GM19239 (cell line): ENCODE measurements at places on chromosomes 2 and 18.

DNA sequence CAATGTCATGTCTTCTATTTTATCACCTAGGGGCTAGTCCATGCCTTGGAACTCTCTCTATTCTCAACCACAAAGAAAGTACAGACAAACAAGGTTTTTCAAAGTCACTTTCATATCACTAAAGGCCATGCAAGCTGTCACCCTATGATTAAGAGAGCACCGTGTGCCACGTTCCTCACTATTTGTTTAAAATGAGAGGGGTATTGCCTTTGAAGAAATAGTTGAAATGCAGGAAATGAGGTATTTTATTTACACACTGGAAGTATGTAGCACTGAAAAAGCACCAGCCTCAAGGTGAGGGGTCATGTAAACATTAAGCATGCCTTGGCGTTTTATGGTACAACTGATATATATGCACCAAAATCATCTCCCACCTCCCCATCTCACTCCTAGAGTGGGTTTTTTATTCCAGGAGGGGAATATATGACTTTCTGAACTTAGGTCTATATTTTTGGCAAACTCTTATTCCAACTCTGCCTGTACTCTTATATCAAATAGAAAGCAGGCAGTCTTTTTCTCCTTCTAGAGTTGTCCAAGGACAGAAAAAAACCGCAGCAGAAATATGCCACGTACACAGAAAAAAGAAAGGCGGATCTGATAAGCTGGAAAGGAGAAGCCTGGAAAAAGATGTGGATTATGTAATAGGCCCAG, 53.5 kb downstream of the VSNL1 start:
- no peak for DNase-seq

GRCh38 chr18:57242285-57242684, 95.4 kb downstream of the BOD1L2 start:
- no peak for DNase-seq

DNA sequence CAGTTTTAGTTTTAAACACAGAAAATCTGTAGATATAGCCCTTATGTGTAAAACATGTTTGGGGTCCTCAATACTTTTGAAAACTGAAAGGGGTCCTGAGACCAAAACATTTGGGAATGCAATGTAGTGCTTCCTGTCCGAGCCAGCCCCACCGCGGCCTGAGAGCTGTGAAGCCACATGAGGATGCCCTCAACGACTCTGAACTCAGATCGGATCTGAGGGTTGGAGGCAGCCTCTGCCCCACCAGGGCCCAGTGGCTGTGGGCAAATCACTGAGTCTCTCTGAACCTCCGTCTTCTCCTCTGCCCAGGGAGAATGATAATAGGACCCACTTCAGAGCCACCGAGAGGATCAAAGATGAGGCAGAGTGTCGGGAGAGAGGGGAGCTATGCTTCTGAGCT, 33.4 kb upstream of the HPCAL1 start:
- no peak for DNase-seq

- no peak for DNase-seq
Observed at GRCh38 chr2:226403369-226403768, 396.3 kb downstream of the IRS1 start.

- DNase-seq = no peak
Observed at GRCh38 chr2:233329489-233330135, 22.0 kb downstream of the SAG start.

DNA sequence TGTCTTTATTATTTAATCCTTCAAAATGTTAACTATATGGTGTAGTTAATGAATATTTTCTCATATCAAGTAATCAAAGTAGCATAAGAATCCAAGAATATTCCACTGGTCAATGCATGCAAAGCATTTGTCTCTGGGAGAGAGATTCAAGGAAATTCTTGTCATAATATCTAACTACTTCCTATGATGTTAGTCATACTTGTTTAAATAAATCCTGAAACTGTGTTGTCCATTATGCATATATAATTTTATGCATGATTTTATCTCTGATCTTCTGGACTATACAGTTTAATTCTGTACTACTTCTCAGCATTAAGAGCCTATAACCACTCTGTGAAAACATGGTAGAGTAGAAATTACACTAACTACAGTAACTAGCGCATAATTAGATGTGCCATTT, 388.3 kb downstream of the NR4A2 start:
- DNase-seq = no peak

- no peak for DNase-seq
Observed at GRCh38 chr2:119175517-119175916, 17.0 kb upstream of the C1QL2 start.

DNA sequence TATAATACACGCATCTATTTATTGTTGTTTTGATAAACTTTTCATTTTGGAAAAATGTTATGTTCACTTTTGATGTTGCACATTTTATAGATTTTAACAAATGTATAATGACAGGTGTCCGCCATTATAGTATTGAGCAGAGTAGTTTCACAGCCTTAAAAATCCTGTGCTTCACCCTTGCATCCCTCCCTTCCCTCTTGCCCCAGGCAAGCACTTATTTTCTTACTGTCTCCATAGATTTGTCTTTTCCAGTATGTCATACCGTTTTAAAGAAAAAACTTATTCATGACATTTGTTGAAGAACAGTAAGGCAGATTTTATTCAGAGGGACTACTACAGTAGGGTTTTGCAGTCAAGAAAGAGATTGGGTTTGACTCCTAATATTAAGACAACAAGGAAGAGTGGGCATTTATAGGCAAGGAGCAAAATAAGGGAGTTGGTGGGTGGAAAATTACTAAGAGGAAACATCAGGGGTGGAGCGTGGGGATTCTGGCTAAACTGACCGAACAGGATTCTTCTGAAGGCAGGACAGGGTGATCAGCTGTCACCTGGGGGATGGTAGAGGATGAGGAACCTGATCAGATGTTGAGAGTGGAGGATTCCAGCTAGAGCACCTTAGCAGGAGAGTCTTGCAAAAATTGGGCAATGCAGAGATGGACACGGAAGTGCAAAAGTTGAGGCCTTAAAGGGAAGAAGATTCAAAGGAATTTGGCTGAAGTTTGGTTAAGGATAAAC, 108.8 kb downstream of the NCK2 start:
- DNase-seq = no peak

DNA sequence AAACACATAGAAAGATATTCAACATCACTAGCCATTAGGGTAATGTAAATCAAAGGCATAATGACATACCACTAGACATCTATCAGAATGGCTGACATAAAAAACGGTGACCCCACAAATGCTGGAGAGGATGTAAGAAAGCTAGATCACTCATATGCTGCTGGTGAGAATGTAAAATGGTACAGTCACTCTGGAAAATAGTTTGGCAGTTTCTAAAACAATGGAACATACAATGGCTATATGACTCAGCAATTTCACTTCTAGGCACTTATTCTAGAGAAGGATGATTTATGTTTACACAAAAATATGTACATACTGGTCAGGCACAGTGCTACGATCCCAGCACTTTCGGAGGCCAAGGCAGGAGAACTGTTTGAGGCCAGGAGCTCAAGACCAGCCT, 87.3 kb downstream of the COLEC12 start:
- no peak for DNase-seq

DNA sequence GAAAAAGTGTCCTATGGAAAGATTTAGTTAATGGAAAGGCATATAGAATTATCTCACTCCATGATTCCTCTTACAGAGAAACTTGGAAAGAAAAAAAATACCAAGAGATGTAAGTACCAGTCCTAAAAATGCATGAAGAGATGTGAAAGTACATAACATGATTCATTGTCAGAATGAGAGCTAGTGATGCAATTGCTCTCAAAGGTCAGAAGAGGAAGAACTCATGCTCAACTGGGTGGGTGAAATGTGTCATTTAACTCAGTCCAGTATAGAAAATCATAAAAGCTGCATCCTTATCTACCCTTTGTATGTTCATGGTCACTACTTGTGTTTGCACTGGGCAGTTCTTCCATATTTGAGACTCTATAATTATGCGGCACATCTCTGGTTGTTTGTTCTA, 300.0 kb upstream of the PIK3C3 start:
- no peak for DNase-seq

- DNase-seq = no peak
Observed at GRCh38 chr18:6980363-6980762, 137.2 kb downstream of the LAMA1 start.

- no peak for DNase-seq
Observed at GRCh38 chr2:164363646-164364045, 257.6 kb downstream of the GRB14 start.

DNA sequence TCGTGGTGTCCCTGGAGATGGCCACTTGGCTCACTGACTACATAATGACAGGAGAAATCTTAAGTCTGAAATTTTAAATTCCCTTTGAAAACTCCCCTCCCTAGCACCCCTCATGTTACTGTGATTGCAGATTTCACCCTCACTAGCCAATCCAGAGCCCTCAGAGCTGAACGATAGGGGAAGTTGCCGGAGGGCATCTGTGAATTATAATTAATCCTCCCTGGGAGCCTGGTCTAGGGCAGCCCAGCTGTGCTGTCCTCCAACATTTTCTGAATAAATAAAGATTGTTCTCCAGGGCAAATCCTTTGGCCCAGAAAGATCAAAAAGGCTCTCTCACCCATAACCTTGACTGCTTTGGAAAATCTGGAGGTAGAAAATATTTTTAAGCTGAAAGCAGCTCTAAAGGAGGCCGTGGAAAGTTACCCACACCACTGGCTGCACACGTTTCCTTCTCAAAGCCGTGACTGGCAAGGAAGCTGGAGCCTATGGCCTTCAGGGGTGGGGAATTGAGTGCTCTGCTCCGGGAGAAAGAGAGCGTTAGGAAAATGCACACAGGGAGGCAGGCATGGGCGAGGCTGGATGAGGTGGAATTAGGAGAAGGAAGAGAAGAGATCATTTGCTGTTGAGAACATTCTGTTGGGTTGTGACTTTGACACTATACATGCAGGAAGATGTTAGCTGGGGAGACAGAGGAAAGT, 68.9 kb upstream of the CNGA3 start:
- DNase-seq = no peak

- DNase-seq = no peak
Observed at GRCh38 chr2:83233781-83234180, 1225.3 kb downstream of the SUCLG1 start.

DNA sequence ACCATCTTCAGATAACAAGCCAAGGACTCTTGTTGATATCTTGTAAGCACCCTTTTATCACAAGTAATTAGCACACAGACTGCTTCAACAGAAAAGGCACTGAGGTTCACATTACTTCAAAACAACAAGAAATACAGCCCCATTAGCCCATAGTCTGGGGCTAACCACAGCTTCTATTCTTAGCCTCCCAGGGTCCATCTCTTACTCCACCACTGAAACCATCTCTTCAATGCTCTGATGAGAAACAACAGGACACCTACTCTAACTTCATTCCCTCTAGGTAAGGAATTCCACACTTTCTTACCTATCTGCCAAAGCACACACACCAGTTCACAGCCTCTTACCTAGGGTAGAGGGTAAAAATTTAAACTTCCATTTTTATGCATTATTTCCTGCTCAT, 26.4 kb upstream of the CYTIP start:
- DNase-seq = peak; percentile 19

- DNase-seq = no peak
Observed at GRCh38 chr2:10546975-10547391, 98.9 kb upstream of the ODC1 start.

- no peak for DNase-seq
Observed at GRCh38 chr2:45743531-45744396, 92.3 kb downstream of the PRKCE start.

DNA sequence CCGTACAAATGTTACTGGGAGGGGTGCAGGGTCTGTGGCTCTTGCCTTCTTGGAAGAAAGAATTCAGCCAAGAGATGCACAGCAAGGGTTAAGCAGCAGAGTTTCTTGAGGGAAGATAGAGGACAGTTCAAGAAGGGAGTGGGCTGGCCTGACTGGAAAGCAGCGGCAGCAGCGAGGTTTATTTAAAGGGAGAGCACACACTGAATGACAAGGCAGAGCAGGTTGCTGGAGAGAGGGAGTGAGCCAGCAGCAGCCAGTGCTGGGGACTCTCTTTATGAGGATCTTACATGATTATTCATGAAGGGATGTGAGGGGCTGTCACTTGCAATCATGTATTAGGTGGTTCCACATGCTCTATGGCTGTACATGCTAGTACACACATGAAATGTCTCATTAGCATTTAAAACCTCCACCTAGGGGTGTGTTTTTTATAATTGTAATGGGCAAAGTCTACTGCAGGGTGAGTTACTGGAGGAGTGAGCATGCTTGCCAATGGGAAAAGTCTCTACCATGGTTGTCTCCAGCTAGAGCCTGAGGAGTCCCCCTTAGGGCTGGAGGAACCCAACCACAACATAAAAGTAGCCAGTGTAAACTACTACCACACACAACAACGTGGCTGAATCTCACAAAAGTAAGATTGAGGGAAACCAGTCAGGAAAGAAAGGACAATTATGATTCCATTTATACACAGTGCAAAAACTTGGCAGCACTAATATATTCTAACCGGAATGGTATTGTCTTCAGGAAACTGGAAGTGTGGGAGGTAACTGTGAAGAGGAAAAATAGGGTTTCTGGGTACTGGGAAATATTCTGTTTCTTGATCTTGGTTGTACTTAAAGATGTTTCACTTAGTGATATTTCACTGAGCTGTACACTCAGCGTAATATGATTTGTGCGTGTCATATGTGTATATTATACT, 87.6 kb upstream of the FAM110C start:
- no peak for DNase-seq

GRCh38 chr2:69461404-69461803, 24.2 kb upstream of the NFU1 start:
- DNase-seq = no peak

DNA sequence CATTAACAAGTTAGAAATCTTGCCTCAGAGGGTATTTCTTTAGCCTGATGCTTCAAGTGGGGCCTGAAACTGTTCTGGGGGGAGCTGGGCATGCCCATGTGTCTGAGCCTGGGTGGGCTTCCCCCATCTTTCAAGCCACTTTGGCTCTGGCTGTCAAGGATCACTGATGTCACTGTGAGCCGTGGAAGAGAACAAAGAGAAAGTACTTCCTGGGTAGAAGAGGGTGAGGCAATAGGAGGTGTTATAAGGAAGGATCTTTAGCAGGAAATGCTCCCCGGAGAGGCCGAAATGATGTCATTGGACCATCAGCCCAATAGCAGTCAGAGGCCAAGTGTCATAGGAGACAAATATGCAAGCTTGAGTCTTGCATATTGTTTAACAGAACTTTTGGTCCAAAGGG, 228.4 kb upstream of the MEX3C start:
- no peak for DNase-seq

DNA sequence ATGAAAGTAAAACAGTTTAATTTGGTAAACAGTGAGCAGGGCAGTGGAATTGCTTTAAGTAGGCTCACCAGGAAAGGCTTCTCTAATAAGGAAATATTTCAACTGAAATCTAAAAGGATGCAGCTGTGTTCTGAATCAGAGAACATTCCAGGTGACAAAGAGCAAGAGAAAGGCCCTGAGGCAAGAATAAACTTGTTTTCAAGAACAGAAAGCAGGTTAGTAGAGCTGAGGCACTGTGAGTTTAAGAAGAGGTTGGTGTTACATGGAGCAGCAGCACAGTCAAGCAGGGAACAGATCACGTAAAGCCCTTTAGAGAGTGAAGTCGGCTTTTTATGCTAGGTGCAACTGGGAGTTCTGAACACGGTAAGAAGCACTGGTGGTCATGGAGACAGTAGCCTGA, 57.0 kb upstream of the SCN1A start:
- DNase-seq = no peak

GRCh38 chr2:165573534-165574461, 104.3 kb downstream of the CSRNP3 start:
- DNase-seq = no peak

- DNase-seq = no peak
Observed at GRCh38 chr2:98281607-98282006, 64.6 kb upstream of the CNGA3 start.

GRCh38 chr2:10478298-10478625, 30.1 kb upstream of the ODC1 start:
- no peak for DNase-seq
